Osteocyte (in vitro differentiated cells): ENCODE measurements at places on chromosomes 6 and 20. TPM values are rescaled to one million over a fixed set of nuclear protein-coding genes. Genes with fewer than 3 reads are reported as not detected.

DNA sequence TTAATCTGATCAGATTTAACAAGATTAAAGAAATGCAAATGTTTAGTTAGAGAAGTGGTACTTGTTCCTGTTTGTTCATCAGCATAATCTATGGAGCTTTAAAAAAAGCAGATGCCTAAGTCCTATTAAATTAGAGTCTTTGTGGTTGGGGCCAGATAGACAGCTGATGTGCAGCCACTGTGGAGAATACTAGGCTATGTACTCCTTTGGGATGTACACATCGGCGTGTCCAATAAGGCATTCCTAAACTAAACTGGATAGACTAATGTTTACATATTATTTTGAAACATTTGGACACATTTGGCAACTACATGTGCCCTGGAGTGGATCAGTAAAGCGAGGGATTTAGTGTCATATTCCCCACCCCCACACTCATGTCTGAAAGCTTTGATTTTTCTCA is 459.5 kb downstream of the LMBRD1 start:
- no peaks in the 10 kb centered on the region for H3K4me1 ChIP-seq
- H3K36me3 ChIP-seq: no peaks in the 10 kb centered on the region
- no peak for DNase-seq
- H3K4me3 ChIP-seq: no peak overlapping the region

DNA sequence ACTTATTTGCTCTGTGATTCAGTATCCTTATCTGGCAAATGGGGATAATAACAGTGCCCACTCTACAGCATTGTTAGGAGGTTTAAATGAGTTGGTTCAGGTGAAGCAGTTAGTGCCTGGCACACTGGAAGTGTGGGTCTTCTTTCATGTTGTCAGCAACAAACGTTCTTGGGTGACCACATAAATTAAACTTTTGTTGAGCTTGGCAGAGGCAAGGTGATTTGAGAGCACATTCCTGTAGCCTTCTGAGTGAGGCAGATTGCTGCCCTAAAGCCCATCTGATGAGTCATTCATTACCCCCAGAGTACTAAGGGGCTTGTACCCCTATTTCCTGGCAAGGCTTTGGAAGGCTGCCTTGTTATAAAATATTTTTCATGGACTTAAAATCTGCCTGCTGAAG is 25.8 kb downstream of the SEC23B start:
- H3K27me3 ChIP-seq: no peaks in the 10 kb centered on the region
- no peak overlapping the region for H3K27ac ChIP-seq
- H3K4me1 ChIP-seq: no peaks in the 10 kb centered on the region

- peaks cover 30% of the 10 kb centered on the region for H3K36me3 ChIP-seq
- no peak overlapping the region for H3K27ac ChIP-seq
- H3K27me3 ChIP-seq: no peaks in the 10 kb centered on the region
- no peak for DNase-seq
- H3K4me1 ChIP-seq: peaks cover 52% of the 10 kb centered on the region
These were observed 4.5 kb downstream of the HEY2 start for GRCh38 chr6:125753937-125754259.

DNA sequence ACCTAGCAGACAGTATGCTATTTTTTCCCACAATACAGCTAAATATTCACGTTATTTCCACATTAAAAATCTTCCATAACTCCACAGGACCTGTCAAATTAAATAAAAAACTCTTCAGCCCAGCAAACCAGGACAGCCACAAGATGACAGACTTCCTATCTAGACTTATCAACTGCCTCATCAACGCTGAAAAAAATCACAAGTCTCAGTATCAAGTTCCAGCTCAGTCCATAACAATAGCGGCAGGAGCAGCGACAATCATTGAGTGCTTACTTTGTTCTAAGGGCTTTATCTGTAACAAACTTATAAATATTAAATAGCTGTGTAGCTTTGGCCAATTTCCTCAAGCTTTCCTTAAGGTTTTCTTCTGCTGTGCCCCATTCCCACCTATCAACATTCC is 24.7 kb downstream of the RCAN2 start:
- no peak for DNase-seq
- H3K4me3 ChIP-seq: no peak overlapping the region
- H3K27ac ChIP-seq: no peak overlapping the region
- H3K36me3 ChIP-seq: peaks cover 17% of the 10 kb centered on the region

- peaks cover 3% of the 10 kb centered on the region for H3K36me3 ChIP-seq
- no peak overlapping the region for H3K27ac ChIP-seq
- H3K27me3 ChIP-seq: no peaks in the 10 kb centered on the region
- H3K4me3 ChIP-seq: no peak overlapping the region
- DNase-seq: no peak
- peaks cover 8% of the 10 kb centered on the region for H3K4me1 ChIP-seq
These were observed 280.6 kb downstream of the FARS2 start for GRCh38 chr6:5541751-5542432.

DNA sequence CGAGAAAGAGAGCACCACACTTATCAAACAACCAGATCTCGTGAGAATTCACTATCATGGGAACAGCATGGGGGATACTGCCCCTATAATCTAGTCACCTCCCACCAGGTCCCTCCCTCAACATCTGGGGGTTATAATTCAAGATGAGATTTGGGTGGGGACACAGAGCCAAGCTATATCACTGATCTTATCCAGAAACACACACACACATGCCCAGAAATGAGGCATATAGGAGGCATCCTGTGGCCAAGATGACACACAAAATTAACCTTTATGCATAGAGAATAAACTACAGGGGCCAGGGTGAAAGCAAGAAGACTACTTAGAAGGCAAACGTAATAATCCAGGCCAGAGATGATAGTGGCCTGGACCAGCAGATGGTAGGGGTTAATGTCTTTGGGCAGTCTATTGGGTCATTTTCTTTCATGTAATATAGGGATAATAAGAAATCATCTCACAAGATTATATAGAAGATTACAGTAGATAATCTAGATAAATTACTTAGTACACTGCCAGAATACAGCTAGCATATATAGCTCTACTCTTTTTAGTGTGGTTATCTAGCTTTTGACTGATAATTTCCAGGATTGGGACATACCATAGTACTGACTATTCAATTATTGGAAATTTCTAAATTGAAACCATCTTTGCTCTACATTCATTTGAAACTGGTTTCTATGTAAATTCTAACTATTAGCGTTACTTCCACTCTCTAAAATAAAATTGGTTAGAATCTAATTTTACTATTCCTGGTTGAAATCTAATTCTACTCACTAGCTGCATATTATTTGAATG is 20.0 kb downstream of the RNF144B start:
- peak overlapping the region; percentile 16 for H3K27ac ChIP-seq
- no peaks in the 10 kb centered on the region for H3K27me3 ChIP-seq
- H3K4me3 ChIP-seq: no peak overlapping the region
- peaks cover 42% of the 10 kb centered on the region for H3K4me1 ChIP-seq
- peaks cover 6% of the 10 kb centered on the region for H3K36me3 ChIP-seq

DNA sequence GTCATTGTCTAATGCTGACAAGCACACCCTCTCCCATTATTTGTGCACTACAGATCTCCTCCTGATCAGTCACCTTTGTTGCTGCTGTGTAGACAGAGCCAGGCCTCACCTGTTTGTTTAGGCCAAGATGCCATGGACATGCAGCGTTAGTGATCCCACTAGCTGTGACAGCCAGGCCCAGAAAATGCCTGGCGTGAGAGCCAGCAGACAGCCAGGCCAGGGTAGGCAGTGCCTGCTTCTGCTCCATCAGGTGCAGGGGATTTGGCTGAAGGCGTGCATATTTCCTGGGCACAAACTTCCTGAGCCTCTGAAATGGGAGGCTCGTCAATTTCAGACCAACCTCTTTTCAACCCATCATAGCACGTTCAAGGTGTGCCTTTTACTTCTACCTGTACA is 27.3 kb downstream of the MANBAL start:
- peaks cover 10% of the 10 kb centered on the region for H3K36me3 ChIP-seq
- H3K4me3 ChIP-seq: no peak overlapping the region
- peaks cover 29% of the 10 kb centered on the region for H3K4me1 ChIP-seq
- H3K27me3 ChIP-seq: no peaks in the 10 kb centered on the region

GRCh38 chr6:148044261-148044751 is 298.3 kb upstream of the SASH1 start:
- H3K36me3 ChIP-seq: peaks cover 7% of the 10 kb centered on the region
- H3K4me1 ChIP-seq: peaks cover 18% of the 10 kb centered on the region
- no peaks in the 10 kb centered on the region for H3K27me3 ChIP-seq
- H3K27ac ChIP-seq: peak overlapping the region; percentile 71
- H3K4me3 ChIP-seq: no peak overlapping the region
- no peak for DNase-seq

- H3K27ac ChIP-seq: no peak overlapping the region
- H3K36me3 ChIP-seq: peaks cover 8% of the 10 kb centered on the region
- no peaks in the 10 kb centered on the region for H3K4me1 ChIP-seq
- DNase-seq: no peak
- no peak overlapping the region for H3K4me3 ChIP-seq
These were observed 38.7 kb upstream of the PPP1R3G start for GRCh38 chr6:5046430-5046829.

- H3K4me1 ChIP-seq: peaks cover 6% of the 10 kb centered on the region
- H3K27me3 ChIP-seq: no peaks in the 10 kb centered on the region
- H3K4me3 ChIP-seq: no peak overlapping the region
- H3K27ac ChIP-seq: no peak overlapping the region
- no peak for DNase-seq
These were observed 9.6 kb upstream of the BTN3A2 start for GRCh38 chr6:26355366-26355765.

- no peaks in the 10 kb centered on the region for H3K27me3 ChIP-seq
- H3K27ac ChIP-seq: no peak overlapping the region
- no peaks in the 10 kb centered on the region for H3K4me1 ChIP-seq
- DNase-seq: no peak
- H3K4me3 ChIP-seq: no peak overlapping the region
These were observed 8.0 kb upstream of the SNX3 start for GRCh38 chr6:108268845-108269244.

GRCh38 chr6:25874118-25874517 is at the start of gene SLC17A3:
Gene SLC17A3, minus strand, starts transcription at chr6:25874243. Its CDS starts 5,856 bp downstream, at chr6:25868387.
- H3K4me1 ChIP-seq: no peaks in the 10 kb centered on the region
- no peak for DNase-seq
- H3K27me3 ChIP-seq: peaks cover 19% of the 10 kb centered on the region
- H3K4me3 ChIP-seq: no peak within 1 kb of the TSS
- H3K27ac ChIP-seq: no peak within 1 kb of the TSS
- no peaks in the 10 kb centered on the region for H3K36me3 ChIP-seq

GRCh38 chr6:108638993-108639392 is 78.3 kb downstream of the FOXO3 start:
- H3K27me3 ChIP-seq: no peaks in the 10 kb centered on the region
- no peak overlapping the region for H3K27ac ChIP-seq
- DNase-seq: no peak
- H3K36me3 ChIP-seq: peaks cover 6% of the 10 kb centered on the region

- no peaks in the 10 kb centered on the region for H3K4me1 ChIP-seq
- no peak for DNase-seq
- peaks cover 3% of the 10 kb centered on the region for H3K36me3 ChIP-seq
- H3K4me3 ChIP-seq: no peak overlapping the region
- H3K27me3 ChIP-seq: no peaks in the 10 kb centered on the region
- H3K27ac ChIP-seq: no peak overlapping the region
These were observed 48.8 kb downstream of the ZFP64 start for GRCh38 chr20:52142757-52143156.

DNA sequence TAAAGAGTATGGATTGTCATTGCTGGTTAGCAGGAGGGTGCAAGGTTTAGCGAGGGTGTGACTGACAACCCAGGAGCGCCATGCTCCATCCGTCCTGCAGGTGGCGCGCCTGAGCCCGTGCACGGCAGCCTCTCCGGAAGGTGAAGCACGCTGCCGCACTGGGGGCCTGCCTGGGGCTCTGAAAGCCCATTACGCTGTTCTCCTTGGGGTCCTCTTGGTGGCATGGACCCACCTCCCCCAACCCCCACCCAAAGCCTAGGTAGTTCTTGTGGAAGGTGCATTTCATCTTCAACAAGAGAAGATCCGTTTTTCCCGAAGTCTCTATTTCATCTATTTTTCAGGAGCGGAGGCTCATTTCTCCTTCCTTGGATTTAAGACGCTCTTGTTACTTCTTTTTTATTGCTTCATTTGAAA is 197.4 kb upstream of the KCNG1 start:
- H3K36me3 ChIP-seq: no peaks in the 10 kb centered on the region
- H3K4me3 ChIP-seq: no peak overlapping the region
- peaks cover 20% of the 10 kb centered on the region for H3K4me1 ChIP-seq
- H3K27me3 ChIP-seq: peaks cover 36% of the 10 kb centered on the region
- no peak for DNase-seq

GRCh38 chr20:25065625-25066338 is 7.8 kb upstream of the ACSS1 start:
- H3K27ac ChIP-seq: no peak overlapping the region
- no peaks in the 10 kb centered on the region for H3K4me1 ChIP-seq
- DNase-seq: no peak
- no peak overlapping the region for H3K4me3 ChIP-seq

DNA sequence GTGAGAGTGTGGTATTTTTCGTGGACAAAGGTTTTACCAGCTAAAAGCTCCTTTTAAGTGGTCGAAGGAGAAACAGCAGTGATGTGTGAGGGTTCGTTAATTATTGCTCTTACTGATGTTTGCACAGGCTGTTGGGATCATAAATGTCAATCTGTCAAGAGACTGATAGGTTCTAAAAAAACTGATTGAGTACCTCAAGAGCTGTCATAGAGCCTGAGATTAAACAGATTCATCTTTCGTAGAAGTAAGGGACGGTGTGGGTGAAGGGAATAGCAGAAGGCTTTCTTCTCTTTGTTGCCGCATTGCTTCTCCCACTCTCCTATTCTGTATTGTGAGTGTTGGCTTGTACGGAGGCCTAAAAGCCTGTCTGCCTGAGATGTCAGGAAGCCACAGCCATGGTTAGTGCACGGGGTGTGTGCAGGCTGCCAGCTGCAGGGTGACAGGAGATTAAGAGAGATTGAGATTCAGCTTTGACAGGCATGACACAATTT is 291.0 kb downstream of the ZFAND3 start:
- no peaks in the 10 kb centered on the region for H3K27me3 ChIP-seq
- H3K36me3 ChIP-seq: peaks cover 12% of the 10 kb centered on the region
- H3K4me3 ChIP-seq: no peak overlapping the region
- peaks cover 14% of the 10 kb centered on the region for H3K4me1 ChIP-seq

Gene DPPA5
- not detected in 2 replicates for total RNA-seq

Gene TMC2
- total RNA-seq: not detected in 2 replicates

Gene TAAR8
- total RNA-seq: not detected in 2 replicates

Gene CD24
- total RNA-seq: 0.30 and 0.42 TPM in 2 replicates

Gene NHSL1
- total RNA-seq: 19.0 and 21.2 TPM in 2 replicates

Gene KHDC1L
- not detected in 2 replicates for total RNA-seq

Gene FOXC1
- 106 and 108 TPM in 2 replicates for total RNA-seq

Gene TDP2
- 31.5 and 31.8 TPM in 2 replicates for total RNA-seq

Gene OLIG3
- not detected in 2 replicates for total RNA-seq

Gene TMEM170B
- 3.5 and 3.7 TPM in 2 replicates for total RNA-seq

Gene OR2J1
- total RNA-seq: not detected in 2 replicates

Gene PROCR
- total RNA-seq: 3.2 and 3.3 TPM in 2 replicates

Gene TSPYL1
- 64.9 and 65.3 TPM in 2 replicates for total RNA-seq

Gene CAGE1
- 0.19 TPM in 1 of 2 replicates, not detected in the other for total RNA-seq

Gene PARD6B
- 0.97 and 1.1 TPM in 2 replicates for total RNA-seq

Gene ZNF391
- 2.4 and 4.0 TPM in 2 replicates for total RNA-seq

Gene MUC22
- not detected in 2 replicates for total RNA-seq

Gene HSPA12B
- total RNA-seq: not detected in 2 replicates
